Pancreas (tissue), 10 donors: ENCODE measurements at places on chromosomes 3 and 15.

DNA sequence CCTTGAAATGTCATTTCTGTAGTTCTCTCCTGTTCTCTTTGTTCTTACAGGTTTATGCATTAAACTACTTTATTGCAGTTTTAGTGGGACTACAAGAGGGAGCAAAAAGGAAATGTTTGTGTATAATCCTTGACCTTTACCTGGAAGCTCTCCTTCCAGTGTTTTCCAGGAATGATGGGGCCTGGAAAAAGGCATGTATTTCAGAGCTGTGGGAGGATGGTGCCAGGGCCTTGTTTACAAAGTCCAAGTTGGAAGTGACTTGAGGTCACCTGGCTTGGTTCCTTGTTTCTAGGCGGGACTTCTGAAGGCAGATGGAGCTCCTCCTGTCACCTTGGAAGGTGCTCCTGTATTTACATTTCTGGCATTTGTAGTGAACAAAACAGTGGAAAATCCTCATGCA is 15.1 kb downstream of the ACVR2B start:
- peak; percentile 79 for DNase-seq

- no peak for DNase-seq
These were observed 6.7 kb downstream of the CGNL1 start for GRCh38 chr15:57382969-57383368.

DNA sequence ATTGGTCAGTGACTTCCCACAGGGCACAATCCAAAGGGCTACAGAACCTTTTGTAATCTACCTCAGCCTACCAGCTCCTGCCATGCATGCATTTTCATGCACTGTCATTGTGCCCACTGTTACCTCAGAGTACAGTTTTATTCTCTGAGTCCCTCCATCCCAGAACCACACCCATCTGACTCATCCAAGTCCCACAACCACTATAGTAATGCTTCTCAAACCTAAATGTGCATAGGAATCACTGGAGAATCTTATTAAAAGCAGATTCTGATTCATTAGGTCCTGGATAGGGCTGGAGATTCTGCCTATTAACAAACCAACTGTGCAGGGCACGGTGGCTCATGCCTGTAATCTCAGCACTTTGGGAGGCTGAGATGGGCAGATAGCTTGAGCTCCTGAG is 3.7 kb upstream of the B3GALNT1 start:
- DNase-seq, result no peak

GRCh38 chr3:77436908-77437307 is 397.0 kb downstream of the ROBO2 start:
- DNase-seq, result no peak

DNA sequence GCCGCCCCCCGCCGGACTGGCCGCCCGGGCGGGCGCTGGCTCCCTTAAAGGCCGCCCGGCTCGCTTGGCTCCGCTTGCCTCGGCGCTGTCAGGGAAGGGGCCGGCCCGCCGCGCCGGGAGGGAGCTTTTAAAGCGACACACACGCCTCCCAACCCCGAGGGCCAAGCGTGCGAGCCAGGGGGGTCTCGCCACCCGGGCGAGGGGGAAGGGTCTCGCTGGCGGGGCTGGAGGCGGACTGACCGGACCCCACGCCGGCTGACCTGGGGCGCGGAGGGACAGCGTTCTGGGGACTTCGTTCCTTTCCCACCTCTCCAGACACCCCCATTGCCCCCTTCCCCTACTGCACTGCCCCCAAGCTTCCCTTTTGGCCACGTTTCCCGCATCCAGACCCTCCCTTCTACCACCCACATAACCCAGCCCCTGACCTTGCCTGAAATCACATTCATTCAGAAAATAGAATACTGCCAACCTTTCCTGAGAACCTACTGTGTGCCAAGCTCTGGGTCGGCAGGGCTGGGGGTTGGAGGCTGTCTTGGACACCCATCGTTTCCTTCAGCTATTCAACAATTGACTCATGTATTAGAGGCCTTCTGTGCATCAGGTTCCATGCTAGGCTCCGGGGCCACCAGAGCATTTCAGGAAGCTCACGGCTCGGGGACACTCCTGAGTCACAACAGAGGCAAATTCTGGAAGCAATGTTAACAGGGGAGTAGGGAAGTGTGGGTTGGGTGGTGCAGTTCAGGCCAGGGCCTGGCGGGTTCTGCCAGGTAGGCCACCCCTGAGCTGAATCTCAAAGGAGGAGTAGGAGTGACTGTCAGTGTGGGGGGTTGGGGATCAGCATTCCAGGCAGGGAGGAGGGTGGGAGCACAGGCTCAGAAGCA is at the start of gene INSYN1:
Gene INSYN1 (minus strand): TSS at position 102 of the 881 bp plus-strand sequence. CDS start 2,221 bp downstream, outside the sequence.
- DNase-seq, result no peak

- DNase-seq, result no peak
These were observed 27.5 kb downstream of the POLG start for GRCh38 chr15:89307046-89307587.

GRCh38 chr3:25133588-25133987 is 294.5 kb upstream of the RARB start:
- no peak for DNase-seq

DNA sequence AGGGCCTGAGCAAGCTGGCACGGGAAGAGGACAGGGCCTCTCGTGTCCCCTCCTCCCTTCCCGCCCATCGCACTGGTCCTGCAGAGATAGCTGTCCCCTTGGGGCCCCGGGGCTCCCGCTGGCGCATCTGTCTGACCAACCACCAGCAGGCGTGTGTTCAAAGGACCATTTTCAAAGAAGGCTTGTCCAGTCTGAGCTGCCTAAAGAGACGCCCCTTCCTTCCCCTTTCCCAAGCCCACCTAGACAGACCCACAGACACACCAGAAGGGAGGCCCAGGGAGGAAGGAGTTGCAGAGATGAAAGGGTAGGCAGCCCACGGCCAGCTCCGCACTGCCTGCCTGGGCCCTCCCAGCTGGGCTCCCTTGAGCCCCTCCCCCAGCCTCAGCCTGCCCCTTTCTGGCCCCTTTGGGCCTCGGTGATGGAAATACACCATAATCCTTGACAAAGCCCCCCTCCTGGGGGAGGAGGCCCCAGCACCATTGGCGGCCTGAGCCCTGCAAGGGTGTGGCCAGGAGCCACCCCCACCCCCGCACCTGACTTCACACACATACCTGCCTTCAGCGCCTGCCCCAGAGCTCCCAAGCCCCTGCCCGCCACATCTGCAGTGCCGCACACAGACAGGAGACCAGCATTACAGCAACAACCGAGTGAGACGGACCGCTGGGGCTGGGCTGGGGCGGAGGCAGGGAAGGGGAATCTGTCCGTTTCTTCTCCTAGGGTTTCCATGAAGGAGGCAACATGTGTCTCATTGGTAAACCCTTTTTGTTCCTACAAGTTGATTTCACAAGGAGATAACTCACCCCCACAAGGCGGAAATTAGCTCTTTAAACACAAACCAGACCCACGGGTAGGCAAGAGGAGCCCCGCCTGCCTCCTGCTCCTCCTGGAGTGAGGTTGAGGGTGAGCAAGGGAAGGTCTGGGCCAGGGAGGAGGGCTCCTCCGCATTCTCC is at the start of gene STRA6:
Gene STRA6 (minus strand): TSS at position 336 of the 950 bp plus-strand sequence. CDS start 520 bp downstream, outside the sequence.
- DNase-seq, result no peak

DNA sequence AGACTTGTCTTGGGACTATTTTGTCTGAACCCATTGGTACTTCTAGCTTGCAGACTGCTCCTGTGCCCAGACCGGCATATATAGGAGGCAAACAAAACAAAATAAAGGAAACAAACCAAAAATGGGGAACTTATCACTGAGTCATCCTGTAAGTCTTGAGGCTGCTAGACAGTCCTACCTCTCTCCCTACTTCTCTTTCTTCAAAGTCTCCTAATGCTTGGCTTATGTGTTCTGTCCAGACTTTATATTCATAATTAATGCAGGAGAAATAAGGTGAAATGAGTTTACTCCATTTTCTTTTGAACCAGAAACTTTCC is 266.2 kb downstream of the ZNF385D start:
- DNase-seq, result no peak

- no peak for DNase-seq
These were observed 14.5 kb downstream of the EMC4 start for GRCh38 chr15:34239151-34239808.

DNA sequence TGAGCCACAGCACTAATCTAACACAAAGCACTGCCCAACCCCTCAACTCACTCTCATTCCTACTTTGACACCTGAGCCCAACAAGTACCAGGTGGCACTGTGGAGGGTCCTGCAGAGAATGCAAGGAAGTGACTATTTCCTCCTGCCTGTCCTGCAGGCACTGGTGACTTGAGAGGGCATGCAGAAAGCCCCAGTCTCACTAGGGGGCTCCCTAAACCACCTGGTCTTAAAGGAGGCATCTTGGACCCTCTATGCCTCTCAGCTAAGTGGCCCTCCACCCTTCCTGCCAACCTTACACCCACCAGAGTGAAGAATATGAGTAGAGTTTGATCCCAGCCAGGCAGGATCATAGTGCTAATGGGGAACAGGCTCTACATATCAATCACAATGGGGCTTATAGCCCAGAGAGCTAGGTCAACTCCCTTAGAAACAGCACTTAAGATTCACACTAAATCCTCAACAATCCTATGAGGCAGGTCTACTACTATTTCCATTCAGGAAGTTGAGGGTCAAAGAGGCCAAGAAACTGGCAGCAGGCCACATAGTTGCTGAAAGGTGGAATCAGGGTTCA is 15.2 kb downstream of the TRAIP start:
- no peak for DNase-seq

- no peak for DNase-seq
These were observed 339.9 kb upstream of the TGFBR2 start for GRCh38 chr3:30266524-30266923.

DNA sequence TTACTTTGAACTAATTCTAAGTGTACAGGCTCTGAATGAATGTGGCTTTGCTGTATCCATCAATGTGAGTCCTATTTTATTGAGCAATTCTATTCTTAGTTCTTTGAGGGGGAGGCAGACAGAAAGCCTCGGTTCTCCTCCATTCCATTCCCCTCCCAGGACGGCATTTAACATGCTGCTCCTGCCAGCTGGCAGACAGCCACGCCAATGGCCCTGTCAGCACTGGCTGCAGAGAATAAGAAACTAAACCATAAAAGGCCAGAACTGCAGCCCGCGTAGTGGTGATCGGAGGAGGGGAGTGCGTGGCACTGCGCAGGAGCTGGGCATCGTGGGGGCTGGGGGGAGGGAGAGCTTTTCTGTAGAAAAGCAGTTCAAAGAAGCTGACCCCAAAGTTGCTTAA is 76.0 kb upstream of the HACD2 start:
- peak; percentile 65 for DNase-seq

DNA sequence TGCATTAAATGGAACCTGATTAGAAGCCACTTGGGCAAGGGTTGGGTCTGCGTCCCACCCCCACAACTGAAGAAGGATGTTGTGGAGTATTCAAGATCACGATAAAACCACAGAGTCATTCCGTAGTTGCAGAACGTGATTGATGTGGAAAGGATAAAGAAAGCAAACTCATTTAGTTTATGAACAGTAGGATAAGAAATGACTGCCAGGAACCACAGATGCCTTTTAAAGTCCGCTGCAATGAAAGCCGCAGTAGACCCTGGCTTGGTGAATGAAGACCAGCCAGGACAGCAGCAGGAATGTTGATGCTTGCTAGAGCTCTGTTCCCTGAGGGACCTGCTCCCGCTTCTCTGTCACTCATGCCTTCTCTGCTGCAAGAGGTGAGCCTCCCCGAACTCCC is 111.5 kb downstream of the GABRG3 start:
- no peak for DNase-seq

DNA sequence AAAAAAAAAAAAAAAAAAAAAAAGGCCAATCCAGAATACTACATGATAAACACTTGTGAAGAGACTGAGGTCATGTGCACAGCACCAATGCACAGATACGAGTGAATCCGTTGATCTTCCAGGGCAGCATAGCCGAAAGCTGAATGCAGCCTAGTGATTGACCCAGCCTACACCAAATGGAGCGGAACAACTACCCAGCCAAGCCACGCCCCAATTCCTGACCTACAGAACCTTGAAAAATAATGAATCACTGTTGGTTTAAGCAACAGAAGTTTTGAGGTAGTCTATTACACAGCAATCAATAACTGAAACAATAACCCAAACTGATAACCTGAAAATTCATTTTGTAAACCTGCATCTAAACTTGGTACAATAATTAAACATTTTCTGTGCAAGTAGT is 361.0 kb downstream of the FHIT start:
- DNase-seq, result no peak

DNA sequence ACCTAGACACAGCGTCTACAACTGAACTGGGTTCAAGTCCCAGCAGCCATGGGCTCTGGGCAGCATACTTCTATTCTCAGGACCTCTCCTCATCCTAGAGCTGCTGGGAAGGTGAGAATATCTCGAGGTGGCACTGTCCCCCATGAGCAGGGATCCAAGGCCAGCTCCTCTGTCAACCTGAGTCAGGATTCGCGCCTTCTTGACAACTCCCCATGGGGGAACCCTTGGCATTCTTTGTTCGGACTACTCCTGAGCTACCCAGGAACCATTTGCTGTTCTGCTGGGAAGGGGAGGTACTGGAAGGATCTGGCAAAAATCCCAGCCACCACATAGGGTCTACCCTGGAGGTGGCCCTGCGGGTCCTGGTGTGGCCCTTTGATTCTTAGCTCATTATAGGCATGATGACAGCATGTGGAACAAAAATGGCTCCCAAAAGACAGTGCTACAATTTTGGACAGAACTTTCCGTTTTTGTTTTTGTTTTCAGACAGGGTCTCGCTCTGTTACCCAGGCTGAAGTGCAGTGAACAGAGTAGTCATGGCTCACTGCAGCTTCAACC is 22.3 kb downstream of the PLXNB1 start:
- no peak for DNase-seq

DNA sequence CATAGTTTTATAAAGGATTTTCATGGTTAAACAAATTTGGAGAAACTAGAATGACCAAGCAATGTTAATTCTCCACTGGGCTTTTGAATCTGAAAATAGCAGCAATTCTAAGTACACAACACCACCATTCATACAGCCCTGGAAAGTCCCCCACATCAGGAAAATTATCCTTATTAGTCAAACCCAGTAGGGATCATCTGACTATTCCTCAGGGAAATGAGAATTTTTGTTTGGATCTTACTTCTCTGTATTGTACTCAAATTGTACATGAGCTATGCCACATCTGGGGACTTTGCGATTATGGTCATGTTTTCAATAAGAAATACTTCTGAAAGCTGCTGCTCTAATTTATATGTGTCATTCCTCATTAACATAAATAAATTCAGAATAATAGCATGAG is 46.0 kb downstream of the RARB start:
- no peak for DNase-seq

DNA sequence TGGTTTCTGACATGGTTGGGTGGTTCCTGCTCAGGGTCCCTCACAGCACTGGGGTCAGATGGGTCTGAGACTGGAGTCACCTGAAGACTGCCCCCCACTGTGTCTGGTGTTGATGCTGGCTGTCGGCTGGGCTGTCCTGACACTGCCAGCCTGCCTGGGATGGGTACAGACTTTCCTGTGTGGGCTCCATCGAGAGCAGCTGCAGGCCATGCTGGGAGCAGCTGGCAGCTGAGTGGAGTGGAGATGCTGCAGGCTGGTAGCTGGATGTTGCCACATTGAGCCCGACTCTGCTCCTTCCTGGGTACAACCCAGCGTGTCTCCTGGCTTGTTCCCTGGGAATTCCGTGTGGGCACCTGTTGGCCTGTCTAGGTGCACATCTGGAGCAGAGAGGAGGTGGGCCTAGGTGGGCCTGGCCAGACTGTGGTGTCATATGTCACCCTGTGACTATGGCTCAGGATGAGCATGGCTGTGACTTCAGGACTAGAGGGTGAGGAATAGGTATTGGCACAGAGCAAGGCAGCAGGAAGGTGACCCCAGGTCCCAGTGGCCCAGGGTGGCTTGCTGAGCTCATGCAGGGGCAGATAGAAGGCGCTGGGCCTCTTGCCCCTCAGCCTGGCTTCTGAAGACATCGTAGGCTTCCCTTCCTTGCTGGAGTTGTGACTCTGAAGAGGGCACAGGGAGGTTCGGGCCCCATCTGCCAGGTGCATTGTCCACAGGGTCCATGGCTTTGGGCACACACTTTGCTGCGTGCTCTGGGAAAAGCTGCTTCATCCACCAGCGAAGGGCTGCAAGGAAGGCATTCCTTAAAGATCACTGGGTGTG is 40.0 kb upstream of the PRR23E start:
- DNase-seq, result peak; percentile 39
